Head of caudate nucleus (tissue), 42 donors: ENCODE measurements at places on chromosomes 3 and 15.

DNA sequence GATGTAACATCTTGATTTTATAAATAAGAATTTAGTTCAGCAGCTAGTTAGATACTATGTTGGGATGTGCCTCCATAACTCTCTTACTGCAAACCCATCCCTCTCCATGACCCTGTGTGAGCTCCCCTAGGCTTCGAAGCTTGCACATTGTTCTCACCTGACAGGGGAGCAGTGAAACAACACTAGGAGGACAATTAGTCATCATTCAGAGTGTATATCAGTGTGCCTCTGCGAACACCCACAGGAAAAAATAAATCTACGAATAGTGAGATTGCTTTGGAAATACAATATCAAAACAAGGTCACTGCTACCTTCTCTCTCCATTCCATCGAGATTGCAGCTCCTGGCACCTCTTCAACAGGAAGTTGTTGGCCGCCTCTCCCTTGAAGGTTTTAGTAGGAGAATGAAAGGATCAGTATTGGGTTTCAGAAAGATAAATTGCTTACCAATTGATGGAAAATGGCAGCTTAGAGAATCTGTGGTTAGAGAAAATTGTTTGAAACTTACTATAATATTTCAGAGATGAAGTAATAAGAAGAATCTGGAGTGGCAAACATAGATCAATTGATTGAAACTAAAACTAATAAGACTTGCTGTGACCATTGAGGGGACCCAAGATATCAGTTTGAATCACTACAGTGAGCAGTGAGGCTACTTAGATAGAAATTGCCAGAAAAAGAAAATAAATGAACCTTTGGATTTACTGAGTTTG is 103.2 kb downstream of the CHL1 start:
- no peak for DNase-seq

DNA sequence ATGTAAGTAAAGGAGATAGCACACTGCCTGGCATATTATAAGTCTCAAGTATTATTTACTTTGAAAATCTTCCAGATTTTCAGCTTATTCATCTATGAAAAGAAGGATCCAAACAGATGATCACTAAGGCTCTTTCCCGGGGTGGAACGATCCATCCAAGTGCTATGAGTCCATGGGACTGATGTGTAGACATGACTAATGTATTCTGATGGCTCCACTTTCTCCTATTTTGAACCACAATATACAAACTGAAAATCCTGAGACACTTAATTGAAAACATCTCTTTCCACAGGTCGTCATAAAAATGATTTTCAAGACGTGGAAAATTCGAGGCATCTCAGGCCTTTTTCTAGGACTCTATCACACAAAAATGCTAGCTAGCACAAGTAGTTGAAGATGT is 33.4 kb upstream of the CHRM5 start:
- no peak for DNase-seq

DNA sequence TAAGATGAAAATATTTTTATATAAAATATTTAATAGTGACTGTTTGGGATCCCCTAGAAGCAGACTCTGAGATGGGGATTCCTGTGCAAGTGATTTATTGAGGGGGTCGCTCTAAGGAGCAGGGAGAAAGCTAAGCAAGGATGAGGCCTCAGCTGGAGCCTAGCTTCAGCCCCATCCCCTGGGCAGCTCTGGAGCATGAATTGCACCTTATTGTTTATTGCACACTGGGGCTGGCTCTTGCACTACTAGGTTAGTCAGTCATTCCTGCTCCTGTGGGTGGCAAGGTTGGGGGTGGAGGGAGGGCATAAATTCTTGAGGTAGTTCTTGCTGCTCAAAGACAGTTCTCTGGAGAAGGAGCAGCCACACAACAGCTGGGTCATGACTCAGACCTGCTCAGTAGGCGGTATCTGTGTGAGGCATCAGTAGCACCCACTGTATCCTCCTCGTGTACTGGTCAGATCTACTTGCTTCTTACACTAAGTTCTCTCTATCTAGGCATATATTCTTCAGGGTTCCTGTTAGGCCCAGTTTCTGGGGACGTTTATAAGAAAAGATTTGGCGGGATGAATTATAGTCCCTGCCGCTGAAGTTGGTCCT is 27.2 kb upstream of the TNFSF10 start:
- DNase-seq, result peak; percentile 45

- peak; percentile 36 for DNase-seq
Measured at GRCh38 chr15:100083572-100083971, 258.2 kb downstream of the ADAMTS17 start.

DNA sequence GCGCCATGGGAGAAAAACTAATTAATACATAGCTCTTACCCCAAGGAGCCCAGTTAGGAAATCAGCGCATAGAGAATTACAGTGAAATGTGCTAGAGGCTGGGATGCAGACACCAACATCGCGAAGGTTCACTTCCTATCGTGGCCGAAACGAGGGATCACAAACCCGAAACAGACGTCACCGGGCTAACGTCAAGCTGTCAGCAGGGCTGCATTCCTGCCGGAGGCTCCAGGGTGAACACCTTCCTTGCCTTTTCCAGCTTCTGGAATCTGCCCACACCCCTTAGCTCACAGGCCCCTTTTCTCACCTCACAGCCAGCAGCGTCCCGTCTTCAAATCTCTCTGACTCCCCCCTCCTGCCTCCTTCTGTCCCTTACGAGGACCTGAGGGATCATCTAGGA is 13.0 kb downstream of the GP5 start:
- DNase-seq, result no peak

DNA sequence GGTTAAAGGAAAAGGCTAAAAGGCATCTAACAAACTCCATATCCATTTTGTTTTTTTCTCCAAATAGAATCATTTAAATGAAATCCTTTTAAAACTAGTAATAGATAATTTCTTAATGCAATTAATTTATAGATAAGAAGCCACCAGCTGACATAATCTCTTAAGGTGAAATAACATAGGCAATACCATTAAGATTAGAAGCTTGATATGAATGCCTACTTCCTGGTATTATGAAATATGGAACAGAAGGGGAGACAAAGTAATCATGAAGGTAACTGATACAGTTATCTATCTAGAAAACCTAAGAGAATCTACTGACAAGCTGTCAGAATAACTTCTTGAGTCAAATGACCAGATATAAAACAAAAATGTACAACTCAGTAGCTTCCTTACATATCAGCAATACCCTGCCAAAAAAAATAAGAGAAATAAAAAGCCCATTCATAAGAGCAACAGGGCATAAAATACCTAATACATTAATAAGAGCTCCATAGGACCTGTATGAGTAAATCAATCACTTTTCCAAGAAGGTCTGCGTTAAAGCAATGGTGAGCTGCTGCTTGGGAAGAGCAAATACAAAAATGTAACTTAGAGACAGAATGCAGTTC is 10.7 kb downstream of the EHD4 start:
- DNase-seq, result no peak

DNA sequence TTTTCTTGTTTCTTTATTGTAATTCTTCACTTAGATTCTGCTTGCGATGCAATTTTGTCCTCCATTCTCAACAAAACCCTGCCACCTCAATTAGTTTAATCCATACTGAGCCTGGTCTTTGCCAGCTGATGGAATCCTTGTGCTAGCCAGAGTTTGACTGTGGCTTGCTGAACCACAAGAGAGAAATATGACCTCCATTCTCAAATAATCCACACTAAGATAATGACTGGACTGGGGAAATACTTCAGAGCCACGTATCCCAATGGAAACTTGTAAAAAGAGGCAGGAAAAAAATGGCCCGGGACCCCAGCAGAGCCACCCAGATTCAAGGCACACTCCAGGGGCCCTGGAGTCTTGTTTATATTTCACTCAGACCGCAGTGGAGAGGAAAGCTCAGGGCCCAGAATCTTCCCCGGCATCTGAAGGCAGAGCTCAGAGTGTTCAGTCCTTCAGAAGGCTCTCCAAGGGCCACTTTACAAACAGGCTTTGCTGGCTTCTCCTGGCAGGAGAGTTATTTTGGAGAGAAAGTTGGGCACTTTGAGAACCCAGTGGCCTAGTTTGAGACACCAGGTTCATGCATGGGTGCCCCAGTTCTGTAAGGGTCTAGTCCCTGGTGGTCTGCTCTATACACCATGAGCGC is 62.7 kb downstream of the SSUH2 start:
- DNase-seq, result no peak

GRCh38 chr15:31985607-31986006 is 44.7 kb upstream of the CHRNA7 start:
- DNase-seq, result no peak

DNA sequence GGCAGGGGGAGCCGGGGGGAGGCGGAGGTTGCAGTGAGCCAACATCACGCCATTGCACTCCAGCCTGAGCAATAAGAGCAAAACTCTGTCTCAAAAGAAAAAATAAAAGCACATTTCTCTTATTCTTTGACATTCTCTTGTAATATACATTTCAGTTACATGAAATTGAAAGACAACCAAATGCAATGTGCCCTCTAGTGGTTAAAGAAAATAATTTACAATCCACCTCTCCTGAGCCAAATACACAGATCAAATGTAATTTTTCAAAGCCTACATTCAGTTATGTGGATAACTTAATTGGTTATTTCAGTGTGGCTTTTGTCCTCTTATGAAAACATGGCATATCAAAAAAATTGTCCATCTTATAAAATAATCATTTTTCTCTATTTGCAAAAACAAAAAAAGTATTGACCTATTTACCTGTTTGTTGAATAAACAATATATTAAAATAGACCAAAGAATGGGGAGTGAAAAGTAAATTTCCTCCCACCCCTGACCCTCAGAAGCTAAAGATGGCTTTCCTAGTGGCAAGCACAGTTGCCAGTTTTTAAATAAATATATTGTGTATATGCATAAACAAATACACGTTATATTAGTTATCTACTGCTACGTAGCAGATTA is 14.2 kb upstream of the U2SURP start:
- no peak for DNase-seq

DNA sequence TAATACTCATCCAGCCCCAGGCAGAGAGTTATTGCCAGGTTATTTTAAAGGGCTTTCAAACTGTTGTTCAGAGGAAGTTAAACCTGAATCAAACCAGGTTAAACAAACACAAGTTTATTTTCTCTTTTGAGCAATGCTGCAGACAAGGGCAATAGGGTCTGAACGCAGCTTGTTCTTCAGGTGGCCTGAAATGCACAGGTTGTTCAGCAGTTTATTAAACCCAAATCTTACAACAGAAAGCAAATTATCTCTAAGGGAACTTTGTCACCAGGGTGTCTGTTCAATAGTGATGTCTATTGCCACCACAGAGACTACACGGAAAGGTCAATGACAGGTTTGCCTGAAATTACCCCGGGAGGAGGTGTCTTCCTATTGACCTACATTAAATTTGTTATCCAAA is 134.0 kb downstream of the IL5RA start:
- DNase-seq, result no peak

GRCh38 chr3:7669641-7670040 is 808.7 kb downstream of the GRM7 start:
- peak; percentile 54 for DNase-seq

DNA sequence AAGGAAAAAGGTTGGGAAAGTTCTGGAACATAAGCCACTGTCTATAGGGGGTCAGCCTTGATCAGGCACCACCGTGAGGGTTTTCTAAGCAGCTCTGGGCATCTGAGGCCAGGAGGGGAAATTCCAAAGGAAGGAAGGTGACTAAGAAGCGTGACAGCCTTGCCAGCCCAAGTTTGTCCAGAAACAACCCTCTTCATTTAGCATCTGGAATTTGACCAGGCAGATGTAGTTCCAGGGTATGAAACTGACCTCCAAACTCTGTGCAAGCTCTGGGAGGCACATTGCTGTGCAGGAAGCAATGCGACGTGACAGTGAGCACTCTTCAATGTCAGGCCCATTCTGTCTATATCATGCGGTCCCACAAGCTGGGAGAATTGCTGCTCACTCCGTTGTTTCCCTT is 85.4 kb upstream of the TPM1 start:
- DNase-seq, result no peak

GRCh38 chr15:63609448-63609847 is 12.3 kb downstream of the FBXL22 start:
- DNase-seq, result no peak

DNA sequence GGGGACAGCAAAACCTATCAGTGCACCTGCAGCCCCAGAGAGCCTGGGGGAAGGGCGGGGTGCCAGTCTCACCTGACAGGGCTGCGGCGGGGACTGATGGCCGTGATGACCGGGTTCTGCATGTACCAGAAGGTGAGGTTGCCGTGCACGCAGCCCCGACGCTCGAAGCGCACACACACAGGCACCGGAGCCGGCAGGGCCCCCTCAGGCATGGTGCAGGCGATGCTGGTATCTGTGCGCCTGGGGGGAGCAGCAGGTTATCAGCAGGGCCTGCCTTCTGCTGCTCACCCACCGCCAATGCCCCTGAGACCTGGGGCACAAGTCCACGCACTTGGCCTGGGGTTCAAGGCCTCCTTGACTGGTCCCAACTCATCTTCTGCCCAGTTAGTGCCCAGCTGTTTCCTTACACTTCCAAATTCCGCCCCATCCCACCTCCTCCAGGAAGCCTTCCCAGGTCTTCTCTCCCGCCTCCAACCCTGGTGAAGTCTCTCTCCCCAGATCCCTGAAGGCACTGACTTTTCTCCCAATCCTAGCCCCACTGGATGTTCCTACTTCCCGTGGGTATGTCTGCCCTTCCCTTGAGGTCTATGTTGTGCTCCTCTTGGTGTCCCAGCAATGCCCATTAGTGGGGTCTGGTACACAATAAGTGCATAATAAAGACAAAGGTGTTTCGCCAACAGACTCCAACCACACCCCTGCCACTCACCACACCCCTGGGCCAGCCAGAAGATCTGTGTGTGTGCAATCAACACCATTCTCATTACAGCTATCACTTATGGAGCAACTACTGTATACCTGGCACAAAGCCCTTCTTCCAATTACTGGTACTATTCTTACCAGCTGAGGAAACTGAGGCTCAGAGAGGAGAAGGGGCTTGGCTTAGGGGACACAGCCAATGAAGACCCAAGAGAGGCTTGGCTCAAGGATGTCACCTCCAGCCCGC is 28.9 kb downstream of the H1-8 start:
- DNase-seq, result no peak

GRCh38 chr3:14429237-14429636 is 26.8 kb downstream of the SLC6A6 start:
- no peak for DNase-seq

- no peak for DNase-seq
Measured at GRCh38 chr15:51692154-51692553, 10.9 kb downstream of the SCG3 start.

DNA sequence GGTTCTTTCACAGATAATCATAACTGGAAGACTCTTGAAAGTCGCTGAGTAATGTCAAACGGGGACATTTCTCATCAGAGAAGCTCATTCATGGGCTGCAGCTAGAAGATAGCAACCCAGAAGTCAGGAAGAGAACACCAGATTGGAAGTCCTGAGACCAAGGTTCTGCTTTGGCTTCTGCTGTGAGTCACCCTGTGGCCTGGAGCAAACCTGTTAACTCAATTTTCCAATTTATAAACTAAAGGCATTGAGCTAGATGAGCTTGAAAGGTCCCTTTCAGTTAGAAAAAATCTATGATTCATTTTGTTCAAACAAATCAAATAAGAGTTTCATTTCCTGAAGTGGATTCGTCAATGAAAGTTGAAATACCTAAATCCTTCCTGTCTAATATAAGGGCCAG is 402.2 kb downstream of the EPHB1 start:
- DNase-seq, result no peak
